Activated naive CD4-positive, alpha-beta T cell (primary cell): ENCODE measurements at places on chromosomes 2 and 18.

DNA sequence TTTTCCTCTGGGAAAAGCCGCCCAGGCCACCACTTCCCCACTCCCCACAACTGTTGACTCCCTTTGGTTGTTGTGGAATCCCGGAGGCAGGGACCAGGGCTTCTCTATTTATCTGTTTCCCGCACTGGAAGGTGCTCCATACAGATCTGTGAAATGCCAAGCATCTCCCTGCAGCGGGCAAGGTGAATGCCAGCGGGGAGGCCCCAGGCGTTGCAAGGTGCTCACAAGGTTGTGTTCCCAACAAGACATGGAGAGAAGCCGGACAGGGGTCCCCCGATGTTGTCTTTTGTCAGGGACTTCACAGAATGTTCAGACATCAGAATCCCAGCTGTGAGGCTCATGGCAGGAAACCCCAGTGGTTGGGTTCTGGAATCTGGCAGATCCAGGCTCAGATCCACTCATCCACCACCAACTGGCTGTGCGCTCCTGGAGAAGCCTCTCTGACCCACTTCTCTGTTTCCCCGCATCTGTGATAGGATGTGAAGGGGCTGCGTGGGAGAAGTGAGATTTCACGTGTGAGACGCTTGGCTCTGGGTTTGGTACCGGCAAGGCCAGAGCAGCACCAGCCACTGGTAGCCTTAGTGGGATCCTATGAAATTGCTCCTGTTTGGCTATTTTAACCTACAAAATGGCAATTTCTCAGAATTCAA, 8.6 kb upstream of the NEU2 start:
- no peak for DNase-seq

GRCh38 chr18:61001138-61001537, 332.1 kb upstream of the CDH20 start:
- no peak for DNase-seq

GRCh38 chr2:119734047-119734446, 25.7 kb upstream of the PTPN4 start:
- DNase-seq, result no peak

DNA sequence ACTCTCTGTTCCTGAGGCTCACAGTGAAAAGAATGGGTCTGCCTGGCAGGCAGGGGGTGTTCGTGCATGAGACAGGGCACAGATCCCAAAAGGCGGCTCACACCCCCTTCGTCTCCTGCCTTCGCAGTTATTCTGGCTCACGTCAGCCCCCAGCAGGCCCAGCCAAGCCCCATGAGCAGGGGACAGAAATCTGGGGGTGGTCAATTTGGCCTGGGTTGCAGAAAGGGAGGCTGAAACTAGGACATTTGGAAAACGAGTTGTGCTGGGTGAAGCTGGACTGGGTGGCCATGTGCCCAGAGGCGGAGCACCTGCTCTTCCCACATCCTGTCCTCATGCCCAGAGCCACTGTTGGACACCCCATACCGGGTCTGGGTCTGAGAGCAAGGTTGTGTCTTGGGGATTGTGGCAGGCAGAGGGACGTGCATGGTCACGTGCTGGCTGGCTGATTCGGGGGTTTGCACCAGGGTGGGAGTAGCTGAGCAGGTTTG, 99.0 kb upstream of the MCFD2 start:
- DNase-seq, result no peak

DNA sequence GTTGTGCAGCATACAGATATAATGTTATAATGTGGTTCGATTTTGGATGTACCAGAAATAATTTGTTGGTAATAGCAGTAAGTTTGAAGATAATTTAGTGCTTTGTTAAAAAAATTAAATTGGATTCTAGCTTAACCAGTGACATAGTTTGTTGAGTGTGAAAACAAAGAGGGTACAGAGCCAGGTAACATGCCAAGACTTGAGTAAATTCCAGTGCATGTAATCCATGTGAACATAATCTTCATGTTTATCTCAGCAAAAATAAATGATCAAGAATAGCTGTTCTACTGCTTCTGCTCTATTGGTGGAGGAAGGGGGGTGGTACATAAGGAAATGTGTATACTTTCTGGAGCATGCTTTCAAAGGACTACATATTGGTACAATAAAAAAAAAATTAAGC, 165.8 kb downstream of the DNAH7 start:
- DNase-seq, result no peak

- DNase-seq, result no peak
Measured at GRCh38 chr2:16952805-16953204, 287.2 kb upstream of the CYRIA start.

GRCh38 chr2:78978340-78978739, 47.2 kb upstream of the REG3G start:
- no peak for DNase-seq

DNA sequence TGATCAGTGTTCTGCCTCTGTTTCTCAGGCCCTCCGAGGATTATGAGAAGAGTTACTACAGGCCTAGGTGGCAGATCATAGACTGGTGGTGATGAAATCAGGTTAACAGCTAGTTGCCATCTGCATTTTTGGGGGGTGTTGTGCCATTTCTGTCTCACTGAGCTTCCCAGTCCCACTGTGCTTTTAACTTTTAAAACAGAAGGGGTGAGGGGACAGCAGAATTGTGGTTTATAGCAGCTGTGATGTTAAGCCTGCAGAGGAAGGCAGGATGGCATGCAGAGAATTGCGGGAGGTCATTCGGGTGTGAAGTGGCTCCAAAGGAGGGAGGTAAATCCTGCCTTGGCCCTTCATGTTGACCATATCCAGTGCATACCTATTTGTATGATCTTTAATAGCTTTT, 5.0 kb downstream of the CAB39 start:
- DNase-seq, result no peak

GRCh38 chr2:104836841-104837240, 17.1 kb upstream of the POU3F3 start:
- no peak for DNase-seq

DNA sequence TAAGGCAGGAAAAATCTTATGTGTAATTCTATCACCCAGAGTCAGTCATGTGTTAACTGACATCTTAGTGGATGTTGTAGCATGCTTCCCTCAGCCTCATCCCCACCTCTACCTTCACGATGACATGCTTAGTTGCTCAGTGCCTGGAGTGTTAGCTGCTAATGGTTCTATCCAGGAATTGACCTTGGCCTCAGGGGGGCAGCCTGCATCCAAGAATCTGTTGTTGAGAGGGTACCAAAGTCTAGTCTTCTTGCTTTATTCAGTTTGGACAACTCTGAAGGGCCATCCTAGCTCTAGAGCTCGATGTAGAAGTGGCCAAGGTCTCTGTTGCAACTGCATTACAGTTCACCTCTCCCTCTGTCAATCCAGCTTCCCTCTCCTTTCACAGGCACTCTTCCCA, 61.2 kb downstream of the ACYP2 start:
- no peak for DNase-seq

- DNase-seq, result no peak
Measured at GRCh38 chr2:134261398-134262131, 7.7 kb downstream of the MGAT5 start.

DNA sequence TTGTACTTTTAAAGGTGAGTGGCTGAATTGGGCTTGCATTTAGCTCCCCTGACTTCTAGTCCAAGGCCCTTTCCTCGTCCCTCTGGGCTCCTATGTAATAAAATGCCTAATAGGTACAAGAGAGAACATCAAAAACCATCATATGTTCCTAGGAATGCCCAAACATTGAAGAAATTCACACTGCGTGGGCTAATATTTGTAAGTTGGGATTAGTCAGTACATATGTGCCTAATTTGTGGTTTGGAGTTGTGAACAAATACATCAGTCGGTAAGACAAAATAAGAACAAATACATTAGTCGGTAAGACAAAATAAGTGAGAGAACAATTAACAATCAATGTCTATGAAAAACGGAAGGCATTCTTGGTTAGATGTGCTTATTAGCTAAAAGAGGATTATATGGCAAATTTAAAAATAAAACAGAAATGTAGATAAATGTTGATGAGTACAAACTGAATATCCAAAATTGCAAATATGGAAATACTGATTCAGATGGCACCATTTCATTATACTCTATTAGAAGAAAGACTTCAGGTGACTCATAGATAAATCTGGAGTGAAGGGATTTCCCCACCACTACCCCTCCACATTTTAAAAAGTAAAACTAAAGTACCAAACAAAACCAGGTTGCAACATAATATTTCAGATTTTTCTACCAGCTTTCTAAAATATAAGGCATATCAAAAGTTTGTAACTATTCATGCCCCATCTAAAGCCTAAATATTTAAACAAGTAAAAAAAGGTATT, 325.4 kb downstream of the ZEB2 start:
- DNase-seq, result no peak

GRCh38 chr18:50836521-50836957, 16.7 kb upstream of the MRO start:
- DNase-seq, result no peak

DNA sequence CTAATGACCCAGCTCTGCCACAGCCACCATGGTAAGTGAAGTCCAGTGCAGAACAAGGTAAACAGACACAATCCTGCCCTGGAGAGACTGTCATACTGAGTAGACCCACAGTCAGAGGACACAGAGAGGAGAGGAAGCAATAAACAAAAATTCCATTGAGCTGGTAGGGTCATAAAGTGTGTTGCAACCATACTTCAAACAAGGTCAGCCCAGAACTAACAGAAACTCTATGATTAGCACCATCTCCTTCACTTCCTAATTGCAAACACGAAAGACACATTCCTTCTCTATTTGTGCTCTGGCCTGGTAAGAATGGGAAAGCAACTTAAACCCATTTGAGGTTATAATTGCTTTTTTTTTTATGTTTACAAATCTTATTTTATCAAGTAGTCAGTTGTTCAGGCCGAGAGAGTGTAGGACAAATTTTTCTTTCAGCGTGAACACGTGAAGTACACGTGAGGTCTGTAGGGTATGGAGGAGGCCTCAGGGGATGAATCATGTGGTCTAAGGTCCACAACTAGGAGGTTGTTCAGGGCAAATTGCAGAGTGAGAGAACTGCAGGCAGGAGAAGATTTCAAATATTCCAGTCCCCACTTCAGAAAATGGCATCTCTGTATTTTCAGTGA, 71.4 kb upstream of the GLS start:
- no peak for DNase-seq

GRCh38 chr2:48209214-48209885, 303.1 kb upstream of the FBXO11 start:
- DNase-seq, result no peak

- no peak for DNase-seq
Measured at GRCh38 chr2:109134741-109135358, 5.8 kb downstream of the SH3RF3 start.

DNA sequence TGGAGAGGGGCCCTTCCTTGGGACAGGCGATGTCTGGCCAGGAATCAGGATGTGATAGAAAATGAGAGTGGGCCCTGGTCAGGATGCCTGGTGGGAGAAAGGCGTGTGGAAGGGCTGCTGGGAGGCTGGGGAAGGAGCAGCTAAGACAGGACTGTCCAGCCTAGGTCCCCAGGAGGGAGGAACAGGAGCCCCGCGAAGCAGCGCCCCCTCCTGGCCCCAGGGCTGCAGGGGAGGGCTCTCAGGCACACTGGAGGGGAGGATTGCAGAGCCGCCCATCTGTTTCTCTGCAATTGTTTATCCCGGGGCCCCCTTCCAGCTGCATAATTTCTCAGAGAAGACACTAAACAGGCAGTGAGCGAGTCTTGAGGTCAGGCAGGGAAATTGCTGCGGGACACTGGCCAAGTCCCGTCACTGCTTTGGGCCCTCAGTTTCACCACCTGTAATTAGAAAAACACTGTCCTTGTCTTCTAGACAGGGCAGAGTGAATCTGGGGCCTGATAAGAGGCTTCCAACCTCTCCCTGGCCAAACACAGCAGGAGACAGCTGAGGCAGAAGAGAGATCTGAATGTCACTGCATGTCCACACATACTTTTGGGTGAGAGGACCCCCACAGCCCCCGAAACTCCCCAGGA, 3.9 kb upstream of the NPPC start:
- DNase-seq, result no peak

GRCh38 chr2:205902900-205903237, 183.1 kb downstream of the INO80D start:
- no peak for DNase-seq

GRCh38 chr2:43041173-43041591, 185.2 kb downstream of the ZFP36L2 start:
- no peak for DNase-seq

DNA sequence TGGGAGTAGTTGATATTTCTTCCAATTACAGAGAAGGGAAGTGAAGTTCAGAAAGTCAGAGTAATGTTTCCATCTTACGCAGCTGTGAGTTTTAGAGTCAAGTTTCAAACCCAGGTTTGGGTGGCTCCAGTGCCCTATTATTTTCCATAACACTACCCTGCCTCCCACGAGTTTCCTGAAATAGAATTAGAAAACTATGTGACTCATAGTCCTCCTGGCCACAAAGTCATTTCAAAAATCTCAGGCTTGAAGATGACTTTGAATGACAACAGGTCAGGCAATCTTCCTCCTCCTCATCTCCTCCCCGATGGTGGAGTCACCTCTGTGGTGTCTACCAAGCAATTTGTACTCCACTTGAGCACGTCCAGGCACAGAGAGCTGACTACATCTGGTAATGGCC, 212.3 kb upstream of the TRIB2 start:
- no peak for DNase-seq

GRCh38 chr2:204538182-204539018, 6.9 kb upstream of the PARD3B start:
- DNase-seq, result no peak

DNA sequence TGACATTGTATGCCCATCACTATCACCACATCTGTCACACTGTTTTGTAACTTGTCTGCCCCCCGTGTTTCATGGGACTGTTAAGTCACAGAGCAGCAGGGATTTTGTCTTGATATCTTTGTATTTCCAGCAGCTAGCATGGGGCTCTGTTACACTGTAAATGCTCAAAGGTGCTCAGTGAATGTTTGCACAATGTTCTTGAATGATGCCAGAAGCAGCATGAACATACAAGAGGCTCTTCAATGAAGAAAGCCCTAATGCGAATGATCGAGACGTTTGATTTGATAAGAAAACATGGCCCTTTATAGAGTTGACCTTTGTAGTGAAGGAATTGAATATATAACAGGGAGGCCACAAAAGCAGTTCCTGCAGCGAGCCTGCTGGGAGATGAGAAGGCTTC, 120.9 kb upstream of the TTC39C start:
- DNase-seq, result no peak

DNA sequence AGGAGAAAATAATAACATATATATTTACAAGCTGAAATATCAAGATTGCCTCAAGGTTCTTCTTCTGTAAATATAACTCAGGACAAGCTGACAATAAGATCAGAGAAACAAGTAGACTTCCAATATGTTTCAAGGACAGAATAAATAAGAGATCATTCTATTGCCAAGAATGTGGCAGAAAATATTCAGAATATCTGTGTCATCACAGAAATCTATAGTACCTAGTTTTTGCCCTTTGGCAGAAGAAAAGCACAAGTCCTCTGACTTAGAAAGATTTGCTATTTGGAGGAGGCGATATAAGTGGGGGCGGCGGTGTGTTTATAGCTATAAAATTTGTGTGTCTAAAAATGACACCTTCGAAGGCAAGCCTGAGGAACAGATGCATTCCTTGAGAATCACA, 34.3 kb downstream of the ARHGAP15 start:
- no peak for DNase-seq

DNA sequence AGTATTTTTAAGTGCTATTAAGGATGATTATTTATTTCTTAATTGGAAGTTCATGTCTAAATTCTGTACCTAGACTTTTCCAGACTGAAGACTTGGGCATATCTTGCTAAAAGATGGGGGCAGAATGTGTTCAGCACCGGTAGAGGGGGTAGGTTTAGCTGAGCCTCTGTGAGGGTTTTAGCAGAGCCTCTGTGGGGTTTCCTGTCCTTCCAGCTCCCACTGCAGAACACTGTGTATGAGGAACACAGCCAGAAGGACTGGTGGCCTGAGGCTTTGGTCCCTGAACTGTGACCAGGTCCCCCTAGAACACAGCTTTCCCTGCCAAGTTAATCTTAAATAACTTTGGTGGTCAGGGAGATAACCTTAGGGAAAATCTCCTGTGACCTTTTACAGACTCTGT, 123.4 kb upstream of the EPC2 start:
- no peak for DNase-seq

GRCh38 chr2:168849610-168850009, 40.6 kb downstream of the SPC25 start:
- DNase-seq, result no peak
